B cell (primary cell): ENCODE measurements at places on chromosomes 6 and 20. TPM values are rescaled to one million over a fixed set of nuclear protein-coding genes. Genes with fewer than 3 reads are reported as not detected.

DNA sequence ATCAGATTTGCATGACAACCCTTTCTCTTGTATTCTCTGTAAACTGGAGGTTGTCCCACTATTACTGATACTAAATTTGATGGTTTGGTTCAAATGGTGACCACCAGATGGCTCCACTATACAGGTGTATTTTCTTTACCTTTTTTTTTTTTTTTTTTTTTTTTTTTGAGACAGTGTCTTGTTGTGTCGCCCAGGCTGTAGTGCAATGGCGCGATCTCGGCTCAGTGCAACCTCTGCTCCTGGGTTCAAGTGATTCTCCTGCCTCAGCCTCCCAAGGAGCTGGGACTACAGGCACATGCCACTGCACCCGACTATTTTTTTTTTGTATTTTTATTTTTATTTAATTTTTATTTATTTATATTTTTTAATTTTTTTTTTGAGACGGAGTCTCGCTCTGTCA, 6.6 kb upstream of the WTAP start:
- peaks cover 8% of the 10 kb centered on the region for H3K36me3 ChIP-seq
- H3K27ac ChIP-seq = no peak overlapping the region
- peaks cover under 1% of the 10 kb centered on the region for H3K4me1 ChIP-seq

- peaks cover 64% of the 10 kb centered on the region for H3K4me1 ChIP-seq
- no peak overlapping the region for H3K27ac ChIP-seq
- no peaks in the 10 kb centered on the region for H3K27me3 ChIP-seq
- H3K4me3 ChIP-seq = no peak overlapping the region
- DNase-seq = no peak
- no peaks in the 10 kb centered on the region for H3K36me3 ChIP-seq
These were observed 11.3 kb downstream of the TULP4 start for GRCh38 chr6:158323561-158323958.

GRCh38 chr6:70874181-70874913, 82.5 kb downstream of the B3GAT2 start:
- no peaks in the 10 kb centered on the region for H3K36me3 ChIP-seq
- no peak overlapping the region for H3K4me3 ChIP-seq
- H3K4me1 ChIP-seq = no peaks in the 10 kb centered on the region
- no peak overlapping the region for H3K27ac ChIP-seq
- no peak for DNase-seq
- no peaks in the 10 kb centered on the region for H3K27me3 ChIP-seq

Gene C6orf141
- total RNA-seq = not detected in 2 replicates

GRCh38 chr6:90118581-90118980, 178.1 kb downstream of the BACH2 start:
- no peak overlapping the region for H3K4me3 ChIP-seq
- H3K4me1 ChIP-seq = peaks cover 34% of the 10 kb centered on the region
- H3K27ac ChIP-seq = no peak overlapping the region
- no peak for DNase-seq
- H3K27me3 ChIP-seq = no peaks in the 10 kb centered on the region

DNA sequence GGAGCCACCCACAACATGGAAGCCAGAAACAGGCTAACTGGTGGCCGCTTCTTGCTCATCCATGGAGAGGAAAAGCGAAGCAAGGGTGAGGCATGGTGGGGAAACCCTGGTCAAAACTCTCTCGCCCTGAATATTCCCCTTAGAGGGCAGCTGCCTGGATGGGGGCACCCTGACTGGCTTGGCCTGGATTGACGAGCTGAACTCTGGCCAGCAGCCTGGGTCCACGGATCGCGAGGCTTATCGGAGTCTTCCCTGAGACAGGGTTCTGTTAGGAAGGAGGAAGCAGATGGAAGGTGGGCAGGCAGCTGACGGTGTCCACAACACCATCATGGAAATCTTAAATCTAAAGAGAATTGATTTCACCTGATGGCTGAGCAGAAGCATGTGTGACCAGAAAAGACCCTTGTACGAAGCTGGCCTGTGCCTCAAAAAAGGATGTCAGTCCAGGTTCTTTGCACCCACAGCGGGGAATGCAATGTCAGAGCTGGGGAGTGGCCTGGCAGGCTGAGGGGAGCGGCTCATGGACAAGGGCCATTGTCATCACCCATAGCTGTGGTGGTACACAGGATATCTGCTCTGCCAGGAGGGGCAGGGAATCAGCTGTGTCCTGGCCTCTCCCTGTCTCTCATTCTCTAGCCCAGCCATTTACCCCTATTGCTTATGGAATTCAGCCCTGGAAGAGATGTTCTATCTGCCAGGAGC, 109.4 kb upstream of the SNX9 start:
- no peak overlapping the region for H3K27ac ChIP-seq
- H3K4me1 ChIP-seq = no peaks in the 10 kb centered on the region
- no peak for DNase-seq
- peaks cover 14% of the 10 kb centered on the region for H3K27me3 ChIP-seq

- no peak overlapping the region for H3K4me3 ChIP-seq
- peaks cover 83% of the 10 kb centered on the region for H3K4me1 ChIP-seq
- no peaks in the 10 kb centered on the region for H3K27me3 ChIP-seq
- no peak overlapping the region for H3K27ac ChIP-seq
- DNase-seq = no peak
These were observed 34.9 kb downstream of the ELOVL5 start for GRCh38 chr6:53313784-53314400.

GRCh38 chr6:90429713-90430112, 133.1 kb upstream of the BACH2 start:
- H3K36me3 ChIP-seq = no peaks in the 10 kb centered on the region
- peaks cover 14% of the 10 kb centered on the region for H3K4me1 ChIP-seq
- no peaks in the 10 kb centered on the region for H3K27me3 ChIP-seq
- no peak overlapping the region for H3K27ac ChIP-seq
- peak; percentile 16 for DNase-seq

Gene EYA2
- 1.1 and 1.8 TPM in 2 replicates for total RNA-seq

GRCh38 chr6:134449781-134450180, 131.9 kb upstream of the SGK1 start:
- H3K27ac ChIP-seq = no peak overlapping the region
- no peak overlapping the region for H3K4me3 ChIP-seq
- H3K27me3 ChIP-seq = no peaks in the 10 kb centered on the region
- no peak for DNase-seq

Gene BPIFB4
- total RNA-seq = not detected in 2 replicates

Gene OXT
- total RNA-seq = 1.4 and 1.7 TPM in 2 replicates

Gene CGAS
- 20.0 and 24.7 TPM in 2 replicates for total RNA-seq

DNA sequence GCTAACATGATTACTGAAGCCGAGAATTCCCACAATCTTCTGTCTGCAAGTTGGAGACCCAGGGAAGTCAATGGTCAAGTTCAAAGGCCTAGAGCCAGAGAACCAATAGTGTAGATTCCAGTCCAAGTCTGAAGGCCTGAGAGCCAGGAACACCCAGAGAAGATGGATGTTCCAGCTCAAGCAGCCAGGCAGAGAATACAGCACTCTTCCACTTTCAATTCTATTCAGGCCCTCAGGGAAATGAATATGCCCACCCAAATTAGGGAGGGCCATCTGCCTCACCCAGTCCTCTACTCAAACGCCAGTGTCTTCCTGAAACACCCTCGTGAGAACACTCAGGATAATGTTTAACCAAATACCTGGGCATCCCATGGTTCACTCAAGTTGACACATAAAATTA, 123.5 kb downstream of the THBS2 start:
- H3K27ac ChIP-seq = no peak overlapping the region
- H3K36me3 ChIP-seq = no peaks in the 10 kb centered on the region
- H3K4me3 ChIP-seq = no peak overlapping the region
- DNase-seq = no peak
- H3K27me3 ChIP-seq = no peaks in the 10 kb centered on the region
- no peaks in the 10 kb centered on the region for H3K4me1 ChIP-seq

- peaks cover 92% of the 10 kb centered on the region for H3K4me1 ChIP-seq
- peak overlapping the region; percentile 47 for H3K4me3 ChIP-seq
- peak; percentile 85 for DNase-seq
- no peaks in the 10 kb centered on the region for H3K27me3 ChIP-seq
- peaks cover 19% of the 10 kb centered on the region for H3K36me3 ChIP-seq
- H3K27ac ChIP-seq = peak overlapping the region; percentile 99
These were observed 90.0 kb downstream of the PRND start for GRCh38 chr20:4811661-4812181.

- no peaks in the 10 kb centered on the region for H3K36me3 ChIP-seq
- H3K4me1 ChIP-seq = peaks cover 13% of the 10 kb centered on the region
- DNase-seq = no peak
- H3K4me3 ChIP-seq = peak overlapping the region; percentile 66
These were observed 94.4 kb downstream of the RNASET2 start for GRCh38 chr6:166861961-166862286.

- no peaks in the 10 kb centered on the region for H3K4me1 ChIP-seq
- H3K36me3 ChIP-seq = no peaks in the 10 kb centered on the region
- no peaks in the 10 kb centered on the region for H3K27me3 ChIP-seq
- H3K27ac ChIP-seq = no peak overlapping the region
- DNase-seq = no peak
These were observed 136.5 kb upstream of the AKAP12 start for GRCh38 chr6:151103266-151103665.

Gene APCDD1L
- not detected in 2 replicates for total RNA-seq

DNA sequence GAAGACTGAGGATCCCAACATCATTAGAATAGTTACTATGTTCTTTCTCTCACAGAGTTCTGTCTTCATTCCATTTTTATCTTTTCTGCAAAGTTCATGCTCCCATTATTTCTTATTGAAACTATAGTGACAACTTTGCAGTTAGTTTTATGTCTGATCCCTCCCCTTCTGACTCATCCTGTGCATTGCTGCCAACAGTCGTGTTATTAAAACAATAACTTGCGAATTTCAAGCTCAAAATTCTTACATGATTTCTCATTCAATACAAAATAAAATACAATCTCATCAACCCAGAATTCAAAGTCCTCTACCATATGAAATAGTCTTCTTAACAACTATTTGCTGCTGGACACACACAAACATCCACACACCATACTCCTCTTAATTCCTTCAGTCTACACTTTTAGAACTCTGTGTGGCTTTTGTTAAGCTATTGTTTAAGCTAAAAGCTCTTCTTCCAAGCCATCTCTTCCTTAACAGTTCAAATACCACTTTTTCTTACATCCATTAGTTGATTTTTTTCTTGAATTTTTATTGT, 261.4 kb upstream of the IRAK1BP1 start:
- no peak for DNase-seq
- H3K4me3 ChIP-seq = no peak overlapping the region
- no peaks in the 10 kb centered on the region for H3K27me3 ChIP-seq
- H3K36me3 ChIP-seq = no peaks in the 10 kb centered on the region

Gene FAXC
- total RNA-seq = not detected in 2 replicates

- DNase-seq = no peak
- no peaks in the 10 kb centered on the region for H3K27me3 ChIP-seq
- H3K36me3 ChIP-seq = no peaks in the 10 kb centered on the region
- H3K27ac ChIP-seq = no peak overlapping the region
- H3K4me3 ChIP-seq = no peak overlapping the region
These were observed 505.4 kb downstream of the CD83 start for GRCh38 chr6:14622909-14623505.

Gene PGC
- not detected in 2 replicates for total RNA-seq

DNA sequence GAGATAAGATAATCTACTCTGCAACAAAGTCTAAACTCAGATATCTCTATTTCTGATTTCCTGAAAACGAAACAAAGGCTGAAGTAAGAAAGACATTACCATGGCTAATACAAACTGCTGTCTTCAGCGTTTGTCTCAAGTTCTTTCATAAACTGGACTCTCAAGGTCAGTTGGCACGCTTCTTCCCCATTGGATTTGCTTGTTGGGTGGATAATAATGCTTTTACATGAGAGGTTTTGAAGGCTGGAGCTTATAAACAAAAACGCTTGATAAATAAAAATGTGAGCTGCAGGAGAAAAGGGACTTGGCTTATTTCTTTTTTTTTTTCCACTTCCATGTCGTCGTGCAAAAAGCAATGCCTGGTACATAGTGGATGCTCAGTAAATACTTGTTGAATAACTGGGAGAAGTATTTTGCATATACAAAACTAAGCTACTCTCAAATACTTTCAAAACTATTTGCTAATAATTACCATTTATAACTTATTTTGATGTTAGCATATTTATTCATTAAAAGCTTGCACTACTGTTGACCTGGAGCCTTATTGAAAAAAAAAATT, 65.7 kb upstream of the EEF1A1 start:
- peak overlapping the region; percentile 93 for H3K27ac ChIP-seq
- DNase-seq = no peak
- peaks cover 15% of the 10 kb centered on the region for H3K4me1 ChIP-seq
- no peaks in the 10 kb centered on the region for H3K36me3 ChIP-seq

GRCh38 chr6:33424855-33425667, 5.2 kb downstream of the SYNGAP1 start:
- peaks cover 41% of the 10 kb centered on the region for H3K4me1 ChIP-seq
- H3K4me3 ChIP-seq = peak overlapping the region; percentile 70
- H3K27me3 ChIP-seq = no peaks in the 10 kb centered on the region
- H3K36me3 ChIP-seq = no peaks in the 10 kb centered on the region
- peak overlapping the region; percentile 78 for H3K27ac ChIP-seq

- DNase-seq = no peak
- no peak overlapping the region for H3K27ac ChIP-seq
- peaks cover 13% of the 10 kb centered on the region for H3K4me1 ChIP-seq
- no peak overlapping the region for H3K4me3 ChIP-seq
These were observed 57.1 kb downstream of the GOPC start for GRCh38 chr6:117545161-117545595.

GRCh38 chr6:95413789-95414188, 163.5 kb upstream of the MANEA start:
- H3K27me3 ChIP-seq = no peaks in the 10 kb centered on the region
- no peak for DNase-seq
- H3K27ac ChIP-seq = no peak overlapping the region
- no peaks in the 10 kb centered on the region for H3K4me1 ChIP-seq

Gene RAET1L
- not detected in 2 replicates for total RNA-seq

Gene CPNE5
- total RNA-seq = 49.8 and 51.4 TPM in 2 replicates

Gene ZNF165
- 4.2 and 4.7 TPM in 2 replicates for total RNA-seq

Gene ARFGEF3
- not detected in 2 replicates for total RNA-seq

Gene TMEM244
- total RNA-seq = not detected in 2 replicates

- H3K27me3 ChIP-seq = no peaks in the 10 kb centered on the region
- H3K36me3 ChIP-seq = no peaks in the 10 kb centered on the region
- peaks cover 8% of the 10 kb centered on the region for H3K4me1 ChIP-seq
- H3K27ac ChIP-seq = no peak overlapping the region
- peak; percentile 55 for DNase-seq
These were observed 18.2 kb upstream of the MYB start for GRCh38 chr6:135162678-135163439.
